ENCODE measurements at places on chromosomes 6 and 20.

DNA sequence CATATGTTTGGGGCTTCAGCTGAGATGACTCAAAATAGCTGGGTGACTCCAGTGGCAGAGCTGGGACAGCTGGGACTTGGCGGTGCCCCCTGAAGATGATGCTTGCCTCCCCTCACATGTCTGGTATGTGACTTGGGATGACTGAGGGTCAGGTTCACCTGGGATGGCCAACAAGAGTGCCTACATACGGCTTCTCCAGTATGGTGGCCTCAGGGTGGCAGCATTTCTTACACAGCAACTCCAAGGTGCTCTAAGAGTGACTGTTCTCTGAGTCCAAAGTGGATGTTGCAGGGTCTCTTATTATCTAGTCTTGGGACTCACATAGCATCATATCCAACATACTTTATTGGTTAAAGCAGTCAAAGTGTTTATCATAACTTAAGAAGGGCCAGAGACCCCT, 87.8 kb upstream of the CENPW start:
- DNase-seq = no peak

- peak; percentile 77 for DNase-seq
Measured at GRCh38 chr20:63215101-63216040, 560 bp downstream of the YTHDF1 start.

DNA sequence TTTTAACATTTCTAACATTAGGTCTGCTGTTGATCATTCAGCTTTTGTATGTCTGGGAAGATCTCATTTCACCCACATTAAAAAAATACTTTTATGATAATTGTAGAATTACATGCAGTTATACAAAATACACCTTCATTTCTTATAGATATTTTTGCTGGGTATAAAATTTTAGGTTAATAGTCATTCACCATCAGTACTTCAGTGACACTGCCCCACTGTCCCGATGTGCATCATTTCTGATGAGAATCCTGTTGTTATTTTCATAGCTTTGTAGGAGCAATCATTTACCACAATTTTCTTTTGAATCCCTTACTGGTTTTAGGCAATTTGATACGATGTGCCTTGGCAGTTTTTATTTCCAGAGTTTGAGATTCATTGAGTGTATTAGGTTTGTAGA, 173.6 kb downstream of the JARID2 start:
- DNase-seq = no peak

DNA sequence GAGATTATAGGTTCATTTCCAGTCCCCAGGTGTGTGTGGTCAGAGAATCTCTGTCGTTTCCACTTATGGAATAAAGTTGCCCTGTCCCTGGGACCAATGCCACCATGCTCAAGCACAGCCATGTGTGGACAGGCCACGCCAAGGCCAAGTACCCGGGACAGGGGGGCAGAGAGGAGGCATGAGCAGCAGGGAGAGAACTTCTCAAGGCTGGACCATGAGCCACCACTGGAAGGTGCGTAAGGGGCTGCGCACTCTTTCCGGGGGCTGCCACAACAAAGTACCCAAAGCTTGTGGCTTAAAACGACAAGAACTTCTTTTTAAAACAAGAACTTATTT, 209.2 kb upstream of the KCNQ5 start:
- no peak for DNase-seq

GRCh38 chr6:129646642-129647041, 63.3 kb downstream of the ARHGAP18 start:
- no peak for DNase-seq

- DNase-seq = peak; percentile 56
Measured at GRCh38 chr20:64217539-64218221, 37.9 kb upstream of the PCMTD2 start.

DNA sequence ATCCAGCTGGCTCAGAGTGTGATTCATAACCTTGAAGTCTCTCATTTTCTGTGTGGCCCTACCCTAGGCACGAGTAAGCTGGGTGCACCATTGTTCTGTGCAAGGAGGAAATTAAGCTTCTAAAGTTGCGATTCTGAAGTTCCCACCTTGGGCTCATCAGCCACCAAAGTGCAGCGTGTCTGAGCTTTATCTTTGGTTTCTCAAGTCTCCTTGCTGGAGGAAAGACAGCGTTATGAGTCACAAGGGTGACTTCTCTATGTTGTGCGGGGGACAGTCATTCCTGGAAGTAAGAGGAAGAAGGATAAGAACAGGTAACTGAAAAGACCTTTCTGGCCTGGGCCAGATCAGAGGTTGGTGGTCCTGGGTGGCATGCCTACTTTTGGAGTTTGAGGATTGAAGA, 16.8 kb downstream of the MRAP2 start:
- DNase-seq = no peak

DNA sequence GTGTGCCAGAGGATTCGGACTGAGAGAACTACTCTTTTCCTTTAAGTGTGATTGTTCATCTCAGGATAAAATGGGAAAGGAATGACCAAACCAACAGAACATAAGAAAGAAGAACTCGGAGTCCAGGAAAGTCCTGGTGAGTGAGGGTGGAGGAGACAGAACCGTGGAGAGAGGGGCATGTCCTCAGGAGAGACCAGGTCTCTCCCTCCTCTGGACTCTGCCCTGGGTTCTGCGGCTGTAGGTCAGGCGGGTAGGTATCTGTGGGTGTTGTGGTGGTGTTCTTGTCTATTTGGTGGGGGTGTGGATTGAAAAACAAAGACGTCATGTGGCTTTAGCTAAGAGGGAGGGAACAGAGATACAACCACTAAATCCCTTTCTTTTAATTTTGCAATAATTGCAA, 29.1 kb upstream of the AGPAT4 start:
- DNase-seq = no peak

DNA sequence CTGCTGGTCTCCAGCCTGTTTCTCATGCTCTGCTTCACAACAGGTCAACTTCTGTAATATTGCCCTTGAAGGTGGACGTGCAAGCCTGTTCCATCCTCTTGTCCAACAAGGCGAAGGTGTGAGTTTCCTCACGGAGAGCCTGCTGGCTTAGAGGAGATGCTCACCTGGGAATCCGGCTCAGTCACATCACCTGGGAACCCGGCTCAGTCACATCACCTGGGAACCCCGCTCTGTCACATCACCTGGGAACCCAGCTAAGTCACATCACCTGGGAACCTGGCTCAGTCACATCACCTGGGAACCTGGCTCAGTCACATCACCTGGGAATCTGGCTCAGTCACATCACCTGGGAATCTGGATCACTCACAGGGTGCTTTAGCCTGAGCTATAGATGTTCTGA, 230.1 kb downstream of the ERMARD start:
- DNase-seq = no peak

GRCh38 chr6:106318851-106319250, 6.7 kb downstream of the ATG5 start:
- no peak for DNase-seq

- no peak for DNase-seq
Measured at GRCh38 chr20:51570739-51571459, 28.4 kb upstream of the NFATC2 start.

GRCh38 chr20:63540417-63541186, 3.4 kb upstream of the PTK6 start:
- peak; percentile 75 for DNase-seq

GRCh38 chr6:47292027-47292426, 17.7 kb downstream of the TNFRSF21 start:
- no peak for DNase-seq

GRCh38 chr6:158977382-158977781, 22.6 kb downstream of the RSPH3 start:
- DNase-seq = no peak

- DNase-seq = no peak
Measured at GRCh38 chr6:139920027-139920775, 545.8 kb upstream of the CITED2 start.

- DNase-seq = no peak
Measured at GRCh38 chr6:32382757-32383420, 11.2 kb upstream of the TSBP1 start.

DNA sequence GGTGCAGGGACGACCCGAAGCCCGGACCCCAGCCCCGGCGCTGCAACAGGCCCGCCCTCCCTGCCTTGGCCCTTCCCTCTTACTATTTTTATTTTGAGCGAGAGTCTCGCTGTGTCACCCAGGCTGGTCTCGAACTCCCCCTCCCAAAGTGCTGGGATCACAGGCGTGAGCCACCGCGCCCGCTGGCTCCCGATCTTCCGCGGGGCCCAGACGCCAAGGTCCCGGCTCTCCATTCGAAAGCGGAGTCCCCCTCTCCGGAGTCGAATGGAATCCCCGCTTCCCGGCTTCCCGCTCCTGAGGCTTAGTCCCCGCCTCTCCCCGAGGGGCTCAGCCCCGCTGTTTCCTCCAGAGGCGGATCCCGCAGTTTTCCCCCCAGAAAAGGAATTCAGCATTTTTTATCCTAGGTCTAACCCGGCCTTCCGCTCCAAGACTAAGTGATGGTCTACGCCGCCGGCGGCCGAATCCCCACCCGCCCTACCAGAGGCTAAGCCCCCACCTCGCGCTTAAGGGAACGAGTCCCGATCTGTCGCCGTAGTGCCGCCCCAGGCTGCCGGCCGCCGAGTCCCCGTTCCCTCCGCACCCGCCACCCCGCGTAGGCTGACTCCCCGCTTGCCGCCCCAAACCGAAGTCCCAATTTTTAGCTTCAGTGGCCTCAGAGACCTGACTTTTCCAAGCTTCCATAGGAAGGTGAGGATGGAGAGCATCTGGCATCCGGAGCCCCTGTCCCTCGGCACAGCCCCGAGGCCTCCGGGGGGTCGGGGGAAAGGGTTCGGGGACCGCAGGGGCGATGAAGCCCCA, 11.5 kb upstream of the TMC2 start:
- DNase-seq = peak; percentile 40

DNA sequence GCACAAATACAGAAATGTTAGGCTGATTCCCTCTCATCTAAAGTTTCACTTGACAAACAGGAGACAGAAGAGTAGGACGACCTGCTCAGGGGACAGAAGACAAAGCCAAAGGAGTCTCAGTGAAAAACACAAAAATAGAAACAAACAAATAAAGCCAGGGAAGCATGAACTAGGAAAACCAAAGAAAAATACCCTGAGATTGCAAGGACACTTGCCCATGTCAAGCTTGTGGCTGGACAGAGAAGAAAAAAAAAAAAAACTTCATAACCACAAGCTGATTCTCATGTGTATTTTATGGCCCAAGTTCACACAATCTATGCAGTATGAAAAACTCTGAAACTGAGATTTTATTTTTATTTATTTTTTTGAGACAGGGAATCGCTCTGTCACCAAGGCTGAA, 85.6 kb upstream of the BEND6 start:
- DNase-seq = no peak

GRCh38 chr6:87396595-87397392, 11.0 kb upstream of the CFAP206 start:
- no peak for DNase-seq

DNA sequence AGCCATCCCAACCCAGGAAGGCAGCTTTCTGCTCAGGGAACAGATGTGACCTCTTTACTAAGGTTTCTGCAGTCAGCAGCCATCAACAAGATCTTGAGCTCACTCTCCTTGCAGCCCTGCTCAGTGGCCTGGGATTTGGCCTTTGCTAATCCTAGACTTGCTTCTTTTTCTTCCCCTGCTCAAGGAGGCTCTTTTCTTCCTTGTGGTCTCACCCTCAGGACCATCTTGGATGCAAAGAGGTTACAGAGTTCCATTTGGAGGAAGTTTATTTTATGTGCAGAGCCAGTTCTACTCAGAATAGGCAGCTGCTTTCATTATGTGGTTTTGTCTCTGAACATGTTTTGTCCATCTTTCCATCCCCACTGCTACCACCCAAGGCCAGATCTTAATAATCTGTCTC, 49.3 kb downstream of the RALY start:
- DNase-seq = no peak

DNA sequence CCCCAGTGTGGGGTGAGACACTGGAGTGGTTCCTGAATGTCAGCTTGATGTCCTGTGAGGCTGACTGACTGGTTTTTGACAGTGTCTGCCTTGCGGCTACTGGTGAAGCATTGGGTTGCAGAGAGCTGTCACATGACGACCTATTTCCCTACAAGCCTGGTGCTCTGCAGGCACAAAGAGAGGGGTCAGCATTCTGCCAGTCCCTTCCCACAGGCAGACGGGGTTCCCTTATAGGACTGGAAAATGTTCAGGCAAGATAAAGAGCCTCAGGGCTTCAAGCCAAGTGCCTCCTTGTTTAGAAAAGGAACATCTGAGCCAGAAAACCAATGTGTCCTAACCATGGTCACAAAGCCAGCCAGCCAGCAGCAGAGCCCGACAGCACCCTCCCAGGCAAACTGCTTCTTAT, 11.0 kb downstream of the LY86 start:
- no peak for DNase-seq

GRCh38 chr6:31351033-31351380, 6.0 kb downstream of the HLA-B start:
- DNase-seq = no peak

GRCh38 chr6:36350681-36351571, 14.2 kb upstream of the BNIP5 start:
- DNase-seq = no peak

- DNase-seq = no peak
Measured at GRCh38 chr6:39400026-39400425, 77.5 kb upstream of the KCNK16 start.

- DNase-seq = no peak
Measured at GRCh38 chr6:166691199-166691598, 64.1 kb upstream of the RPS6KA2 start.

- DNase-seq = peak; percentile 23
Measured at GRCh38 chr20:18007534-18008292, 38.9 kb downstream of the MGME1 start.

- no peak for DNase-seq
Measured at GRCh38 chr6:36241728-36242127, 28.1 kb upstream of the PNPLA1 start.

DNA sequence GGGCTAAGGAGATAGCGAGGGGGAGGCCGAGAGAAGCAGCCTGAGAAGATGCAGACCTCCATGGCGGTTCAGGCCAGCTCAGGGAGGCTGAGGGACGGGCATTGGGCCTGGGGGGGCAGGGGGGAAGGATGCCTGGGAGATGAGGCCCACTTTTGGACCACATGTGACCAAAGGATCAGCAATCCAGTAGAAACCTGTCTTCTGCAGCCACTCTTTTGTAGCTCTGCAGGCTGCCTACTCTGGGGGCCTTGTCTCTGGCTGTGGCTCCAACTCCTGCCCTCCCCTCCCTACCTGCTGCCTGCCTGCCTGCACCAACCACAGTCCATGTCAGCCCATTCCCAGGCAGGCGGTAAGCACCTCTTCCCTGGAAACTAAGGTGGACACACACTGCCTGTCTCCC, 106.8 kb upstream of the MLN start:
- no peak for DNase-seq

- DNase-seq = no peak
Measured at GRCh38 chr6:37793067-37793466, 26.5 kb upstream of the ZFAND3 start.

GRCh38 chr20:23925789-23926525, 46.4 kb upstream of the CST5 start:
- DNase-seq = no peak

All from BE2C (cell line).